ENCODE measurements at places on chromosomes 5 and 9. TPM values are rescaled to one million over a fixed set of nuclear protein-coding genes. Genes with fewer than 3 reads are reported as not detected.
A peak's percentile ranks its signal among the peaks of the same experiment; 100 is the strongest.

DNA sequence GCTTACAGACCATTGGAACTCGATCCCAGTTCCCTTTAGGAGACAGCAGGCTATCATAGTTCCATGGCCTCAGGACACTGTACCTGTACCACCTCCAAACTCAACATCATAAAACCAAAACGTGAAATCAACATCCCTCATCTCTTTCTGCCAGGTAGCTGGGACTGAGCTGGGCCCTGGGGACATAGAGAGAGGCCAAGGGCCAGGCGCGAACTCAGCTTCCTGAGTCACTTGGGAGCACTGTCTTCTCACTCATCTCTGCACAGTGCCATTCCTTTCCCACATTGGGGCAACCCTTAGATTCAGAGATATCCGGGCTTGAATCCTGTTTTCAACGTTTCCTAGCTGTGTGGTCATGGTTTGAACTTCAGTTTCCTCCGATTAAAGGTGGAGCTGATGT is 12.2 kb downstream of the DAB2IP start:
- DNase-seq: no peak

- DNase-seq: no peak
Observed at GRCh38 chr9:122263699-122264349, 816 bp downstream of the RBM18 start.

SAPCD2 gene
- 5.3 TPM for total RNA-seq

- DNase-seq: no peak
Observed at GRCh38 chr9:93184432-93185265, 710 bp downstream of the WNK2 start.

FOXD1 gene
- 14.7 TPM for total RNA-seq

- peak; percentile 54 for DNase-seq
Observed at GRCh38 chr9:89941875-89942274, 337.1 kb downstream of the GADD45G start.

- no peak for DNase-seq
Observed at GRCh38 chr9:122334916-122335315, 35.9 kb upstream of the PTGS1 start.

- no peak for DNase-seq
Observed at GRCh38 chr5:159038907-159039306, 60.8 kb downstream of the EBF1 start.
